ENCODE measurements at places on chromosomes 16 and 17.
A peak's percentile ranks its signal among the peaks of the same experiment; 100 is the strongest.

GRCh38 chr16:8923199-8923598, 40.5 kb downstream of the USP7 start:
- DNase-seq, result peak; percentile 60

DNA sequence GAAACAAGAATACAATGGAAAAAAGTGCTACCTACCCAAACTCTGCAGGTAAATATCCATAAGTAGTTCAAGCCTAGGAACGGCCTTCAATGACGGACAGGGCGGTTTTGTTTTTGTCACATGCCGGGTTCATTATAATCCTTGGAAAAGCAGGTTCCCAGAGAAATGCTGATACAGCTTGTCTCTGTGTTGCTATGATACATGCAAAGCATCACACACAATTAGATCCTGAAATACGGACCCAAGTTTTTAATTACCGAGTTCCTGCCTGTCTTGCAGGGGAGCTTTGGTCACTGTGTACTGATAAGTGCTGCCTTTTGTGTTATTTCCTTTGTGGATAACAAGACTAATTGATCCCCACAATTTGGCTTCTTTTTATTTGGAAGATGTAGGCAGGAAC, 217.4 kb downstream of the HAPSTR1 start:
- DNase-seq, result no peak

- DNase-seq, result no peak
Observed at GRCh38 chr16:65111306-65111705, 10.6 kb downstream of the CDH11 start.

DNA sequence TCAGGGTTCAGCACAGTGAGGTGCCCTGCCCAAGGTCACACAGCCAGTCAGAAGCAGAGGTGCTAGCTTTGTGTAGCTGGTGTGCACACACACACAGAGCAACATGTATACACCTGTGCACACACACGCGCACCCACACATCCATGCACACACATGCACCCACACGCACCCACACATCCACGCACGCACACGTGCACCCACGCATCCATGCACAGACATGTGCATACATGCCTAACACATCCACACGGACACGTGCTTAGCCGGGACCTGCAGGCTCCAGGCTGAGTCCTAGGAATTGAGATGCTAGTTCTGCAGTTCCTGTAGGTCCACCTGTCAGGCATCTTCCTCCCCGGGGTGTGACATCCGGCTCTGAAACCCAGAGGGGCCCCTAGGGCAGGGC, 13.0 kb upstream of the DPEP1 start:
- DNase-seq, result no peak

DNA sequence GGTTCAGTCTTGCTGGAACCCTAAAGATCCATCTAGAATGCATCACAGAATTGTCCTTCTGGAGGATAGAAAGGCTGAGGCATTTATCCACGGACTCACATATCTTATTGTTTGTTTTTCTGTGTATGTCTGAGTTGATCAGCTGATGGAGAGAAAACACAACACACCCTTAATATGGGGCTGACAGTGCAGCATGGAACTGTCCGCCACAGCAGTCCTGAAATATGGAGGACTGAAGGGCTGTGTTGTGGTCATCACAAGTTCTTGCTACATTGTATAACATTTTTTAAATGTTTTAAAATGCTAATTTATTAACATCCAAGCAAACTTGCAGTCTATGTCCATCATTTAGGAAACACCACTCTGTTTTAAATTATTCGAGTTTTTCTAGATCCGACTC, 448.9 kb upstream of the ERCC4 start:
- DNase-seq, result no peak

GRCh38 chr17:45967378-45967777, 31.7 kb upstream of the STH start:
- no peak for DNase-seq

DNA sequence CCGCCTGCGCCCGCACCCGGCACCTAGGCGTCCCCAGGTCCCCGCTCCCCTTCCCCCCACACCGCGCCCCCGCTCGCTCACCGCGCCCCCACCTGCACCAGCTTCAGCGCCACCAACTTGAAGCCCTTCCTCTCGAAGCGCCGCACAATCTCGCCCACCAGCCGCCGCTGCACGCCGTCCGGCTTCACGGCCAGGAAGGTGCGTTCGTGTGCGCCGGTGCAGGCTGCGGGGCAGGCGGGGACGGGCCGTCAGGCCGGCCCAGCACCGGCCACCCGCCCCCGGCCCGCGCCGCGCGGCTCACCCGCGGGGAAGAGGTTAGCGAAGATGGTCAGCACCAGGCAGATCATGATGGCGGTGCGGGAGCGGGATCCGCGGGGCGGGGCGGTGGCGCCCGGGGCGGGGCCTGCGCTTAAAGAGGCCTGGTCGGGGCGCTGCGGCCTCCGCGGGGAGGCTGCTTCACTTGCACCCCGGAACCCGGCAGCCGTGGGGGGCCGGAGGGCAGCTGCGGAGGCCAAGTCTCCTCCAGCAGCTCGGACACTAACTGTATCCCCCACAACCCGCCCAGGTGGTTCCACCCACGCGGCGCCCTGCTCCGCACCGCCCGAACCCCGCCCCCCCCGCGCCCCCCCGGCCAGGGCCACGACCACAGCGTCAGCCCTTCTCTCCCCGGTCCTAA, at the start of gene NME3:
Gene NME3 (minus strand): TSS at position 356 of the 676 bp plus-strand sequence. CDS start 9 bp downstream, at position 347.
- peak; percentile 82 for DNase-seq

- no peak for DNase-seq
Observed at GRCh38 chr17:42286411-42287221, 1.7 kb upstream of the STAT5A start.

- DNase-seq, result no peak
Observed at GRCh38 chr17:56648321-56648720, 54.8 kb downstream of the NOG start.

- DNase-seq, result no peak
Observed at GRCh38 chr17:29140631-29141513, 39.3 kb downstream of the MYO18A start.

DNA sequence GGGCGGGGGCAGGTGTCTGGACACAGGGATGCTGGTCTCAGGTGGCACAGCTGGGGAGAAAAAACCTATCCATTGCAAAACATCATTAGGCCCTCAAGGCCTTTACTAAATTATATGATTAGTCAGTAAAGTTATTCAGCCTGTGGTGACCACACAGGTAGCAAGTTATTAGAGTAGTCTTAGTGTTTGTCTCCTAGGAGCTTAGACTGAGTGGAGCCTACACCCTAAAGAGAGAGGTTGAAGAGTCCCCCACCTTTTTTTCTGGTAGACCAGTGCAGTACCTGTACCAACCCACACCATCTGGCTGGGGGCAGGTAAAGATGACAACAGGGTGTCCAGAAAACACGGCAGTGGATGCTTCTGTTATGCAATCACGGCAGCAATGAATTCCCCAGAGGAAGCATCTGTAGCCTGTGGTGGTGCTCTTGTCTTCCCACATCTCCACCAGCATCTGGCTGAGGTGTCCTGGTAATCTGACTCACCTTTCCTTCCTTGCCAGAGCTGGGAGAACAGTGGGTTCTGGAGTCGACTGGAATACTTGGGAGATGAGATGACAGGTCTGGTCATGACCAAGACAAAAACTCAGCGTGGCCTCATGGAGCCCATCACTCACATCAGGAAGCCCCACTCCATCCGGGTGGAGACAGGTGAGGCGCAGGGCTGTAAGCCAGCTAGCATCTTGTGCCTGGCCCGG, 11.0 kb downstream of the MYCBPAP start:
- DNase-seq, result no peak

DNA sequence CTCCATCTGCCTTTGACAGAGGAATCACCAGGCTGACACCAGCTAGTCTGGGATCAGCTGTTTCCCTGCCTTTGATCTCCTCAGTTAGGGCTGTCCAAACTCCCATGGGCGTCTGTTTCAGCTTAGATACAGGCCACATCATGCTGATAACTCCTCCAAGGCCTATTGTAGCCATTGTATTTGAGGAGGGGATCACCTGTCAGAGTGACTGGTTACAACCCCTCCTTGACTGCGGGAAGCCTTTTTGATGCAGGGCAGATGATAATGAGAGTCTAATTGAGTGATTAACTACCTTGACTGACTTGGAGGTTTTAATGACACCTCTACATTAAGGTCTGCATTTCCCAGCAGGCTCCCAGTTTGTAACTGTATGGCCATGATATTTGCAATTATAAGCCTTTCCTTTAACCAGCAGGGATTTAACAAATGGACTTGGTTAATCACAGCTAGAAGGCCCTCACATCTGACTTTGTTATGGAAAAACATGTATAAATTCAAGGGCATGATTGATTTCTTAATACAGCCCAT, 863.5 kb downstream of the KCNJ2 start:
- DNase-seq, result no peak

- DNase-seq, result no peak
Observed at GRCh38 chr16:70686376-70687101, 686 bp upstream of the MTSS2 start.

DNA sequence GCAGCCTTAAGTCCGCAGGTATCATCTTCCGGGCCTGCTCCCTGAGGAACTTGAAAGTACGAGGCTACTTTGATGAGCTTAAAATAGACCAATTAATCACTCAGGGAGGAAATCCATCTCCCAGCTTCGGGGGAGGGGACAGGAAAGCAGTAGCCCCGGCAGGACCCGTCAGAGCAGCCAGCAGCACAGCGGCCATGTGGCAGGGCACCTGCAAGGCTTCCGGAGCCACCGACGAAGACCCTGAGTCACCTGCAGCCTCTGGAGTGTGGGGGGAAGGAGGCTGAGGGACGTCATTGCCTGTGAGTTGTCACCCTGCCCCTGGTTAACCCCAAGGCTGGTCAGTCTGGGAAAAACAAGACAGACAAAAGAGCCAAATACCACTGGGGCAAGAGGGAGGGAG, 4.4 kb upstream of the CYB561 start:
- no peak for DNase-seq

DNA sequence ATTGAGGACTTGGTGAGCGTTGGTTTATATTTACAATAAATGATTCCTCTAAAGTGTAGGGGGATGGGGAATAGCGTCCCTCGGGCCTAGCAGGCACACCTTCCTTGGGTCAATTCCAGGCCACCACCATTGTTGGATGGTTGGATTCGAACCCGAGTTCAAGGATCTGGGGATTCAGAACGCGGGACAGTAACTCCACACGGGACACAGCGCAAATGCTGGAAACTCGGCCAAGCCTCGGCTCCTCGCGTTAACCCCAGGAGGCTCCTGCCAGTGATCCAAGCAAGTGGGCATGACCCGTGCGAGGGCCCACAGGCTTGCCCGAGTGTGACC, 613 bp downstream of the B9D1 start:
- no peak for DNase-seq

DNA sequence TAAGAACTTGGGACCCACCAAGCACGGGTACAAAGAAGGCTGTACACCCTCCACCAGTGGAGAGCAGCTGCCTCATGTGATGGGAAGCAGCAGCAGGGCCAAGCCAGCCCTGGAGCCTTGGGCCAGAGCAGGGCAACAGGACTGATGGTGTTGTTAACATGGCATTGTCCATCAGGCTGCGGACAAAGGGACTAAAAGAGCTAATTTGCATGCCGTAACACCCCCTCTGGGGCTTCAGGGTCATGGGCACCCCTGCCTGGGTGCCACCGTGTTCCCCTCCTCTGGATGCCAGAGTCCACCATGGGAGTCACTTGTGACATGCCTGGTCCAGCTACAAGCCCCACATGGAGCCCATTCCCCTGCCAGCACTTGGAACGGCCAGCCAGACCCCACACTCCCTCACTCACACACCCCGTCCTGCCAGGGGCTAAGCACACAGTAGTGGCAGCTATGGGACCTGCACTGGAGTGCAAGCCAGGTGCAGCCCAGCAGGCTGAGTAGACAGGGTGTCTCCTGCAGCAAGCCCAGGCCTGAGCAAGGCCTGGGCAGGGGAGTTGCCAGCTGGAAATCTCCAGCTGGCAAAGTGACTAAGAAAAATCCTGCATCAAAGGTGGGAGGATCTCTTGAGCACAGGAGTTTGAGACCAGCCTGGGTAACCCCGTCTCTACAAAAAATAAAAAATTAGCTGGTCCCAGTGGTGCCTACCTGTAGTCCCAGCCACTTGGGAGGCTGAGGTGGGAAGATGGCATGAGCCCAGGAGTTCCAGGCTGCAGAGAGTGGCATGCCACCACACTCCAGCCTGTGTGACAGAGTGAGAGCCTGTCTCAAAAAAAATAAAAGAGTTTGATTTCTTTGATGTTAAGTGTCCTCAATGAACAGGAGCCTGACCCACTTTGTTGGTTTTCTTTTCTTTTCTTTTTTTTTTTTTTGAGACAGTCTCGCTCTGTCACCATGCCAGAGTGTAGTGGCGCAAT, 33.7 kb downstream of the NOL11 start:
- no peak for DNase-seq

GRCh38 chr16:86389566-86390328, 120.6 kb upstream of the FOXF1 start:
- no peak for DNase-seq

GRCh38 chr16:75620326-75621169, 2.5 kb downstream of the ADAT1 start:
- no peak for DNase-seq

GRCh38 chr17:12659500-12659899, 6.2 kb upstream of the MYOCD start:
- DNase-seq, result no peak

- no peak for DNase-seq
Observed at GRCh38 chr16:85279825-85280545, 167.7 kb upstream of the CIBAR2 start.

GRCh38 chr16:66653581-66654350, 42.8 kb downstream of the CMTM4 start:
- no peak for DNase-seq

DNA sequence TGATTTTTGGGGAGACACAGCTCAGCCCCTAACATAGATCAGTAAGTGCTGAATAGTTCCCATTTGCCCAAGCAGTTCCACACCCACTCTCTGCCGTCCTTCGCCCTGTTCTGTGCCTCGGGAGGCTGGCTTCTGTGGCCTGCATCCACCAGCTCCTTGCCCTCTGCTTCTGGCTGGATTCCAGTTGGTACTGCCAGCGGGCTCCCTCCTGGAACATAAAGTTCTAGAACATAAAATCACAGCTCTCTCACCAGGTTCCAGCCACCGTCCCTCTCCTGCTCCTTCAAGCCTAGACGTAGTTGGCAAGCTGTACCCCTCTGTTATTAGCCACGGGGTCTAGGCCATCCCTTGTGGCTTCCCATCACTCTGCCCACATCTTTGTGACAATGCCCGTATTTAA, 3.9 kb upstream of the MRPS23 start:
- no peak for DNase-seq

All from cerebellum (tissue), 4 donors.